Hematopoietic multipotent progenitor cell treated with erythropoietin and hydrocortisone succinate and interleukin-3 and kit ligand, for 6 days (in vitro differentiated cells): ENCODE measurements at places on chromosomes 11 and 22.

DNA sequence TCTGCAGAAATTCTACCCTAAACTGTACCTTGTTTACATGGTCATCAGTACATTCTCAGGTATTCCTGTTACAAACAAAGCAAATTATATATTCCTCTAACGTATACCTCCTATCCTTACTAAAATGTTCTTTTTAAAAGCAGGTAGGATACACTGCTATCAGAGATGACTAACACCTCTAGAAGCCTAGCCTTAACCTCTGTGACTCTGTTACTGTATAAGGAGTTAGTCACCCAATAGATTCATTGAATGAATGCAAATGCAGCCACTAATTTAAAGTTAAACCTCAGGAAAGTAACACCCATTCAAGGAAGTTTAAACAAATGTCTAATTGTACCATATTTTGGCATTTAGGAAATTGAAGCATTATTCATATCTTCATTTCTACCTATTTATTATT lies 82.2 kb downstream of the FCHSD2 start:
- no peak for DNase-seq

GRCh38 chr22:38921120-38921519 lies 36.3 kb upstream of the APOBEC3A start:
- no peak for DNase-seq

- no peak for DNase-seq
These were observed 16.5 kb downstream of the PSMD13 start for GRCh38 chr11:253160-253885.

GRCh38 chr22:19495562-19496323 lies 16.0 kb downstream of the CDC45 start:
- DNase-seq, result peak; percentile 20

GRCh38 chr11:101049123-101049522 lies 80.5 kb downstream of the PGR start:
- DNase-seq, result no peak

DNA sequence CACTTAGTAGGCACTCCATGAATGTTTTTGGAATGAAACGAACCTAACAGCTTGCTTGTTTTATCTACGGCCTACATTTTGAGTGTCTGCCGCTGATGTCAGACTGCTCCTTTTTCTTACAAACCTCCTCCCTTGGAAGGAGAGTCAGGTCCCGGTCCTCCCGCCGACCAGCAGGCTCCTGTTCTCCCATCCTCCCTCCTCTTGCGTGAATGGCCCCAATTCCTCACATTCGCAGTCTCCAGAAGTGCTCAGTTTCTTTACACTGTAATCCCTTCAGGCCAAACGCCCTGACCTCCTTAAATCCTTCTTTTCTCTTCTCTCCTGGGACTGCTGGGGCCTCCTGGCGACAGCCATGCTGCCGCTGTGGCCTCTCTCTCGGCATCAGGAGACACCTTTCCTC lies 82.6 kb upstream of the CSNK2A3 start:
- DNase-seq, result no peak

DNA sequence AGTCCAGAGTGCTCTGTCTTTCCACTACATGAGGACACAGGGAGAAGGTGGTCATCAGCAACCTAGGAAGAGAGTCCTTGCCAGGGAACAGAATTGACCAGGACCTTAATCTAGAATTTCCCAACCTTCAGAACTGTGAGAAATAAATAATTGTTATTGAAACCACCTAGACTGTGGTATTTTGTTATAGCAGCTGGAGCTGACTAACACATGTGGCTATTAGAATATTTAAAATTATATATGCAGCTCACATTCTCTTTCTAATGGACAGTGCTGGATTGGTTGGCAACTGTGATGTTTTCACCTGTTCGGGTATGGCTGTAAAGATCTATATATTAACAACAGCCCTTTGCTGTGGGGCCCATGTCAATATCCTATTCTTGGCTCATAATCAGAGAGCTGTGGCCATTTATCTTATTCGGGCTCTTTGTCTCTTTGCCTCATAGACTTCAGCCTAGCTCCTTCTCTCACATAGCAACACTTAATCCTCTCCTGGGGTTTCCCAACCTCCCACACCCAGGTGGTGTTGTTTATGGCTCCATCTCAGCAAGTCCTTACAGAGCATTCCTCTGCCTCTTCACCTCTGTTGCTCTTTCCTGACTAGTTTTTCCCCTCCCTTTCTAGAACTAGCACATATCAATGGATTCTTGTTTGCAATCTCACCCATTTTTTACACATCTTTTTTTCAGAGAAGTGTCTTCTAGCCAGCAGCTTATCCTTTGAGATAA lies 46.4 kb upstream of the AMOTL1 start:
- DNase-seq, result no peak

DNA sequence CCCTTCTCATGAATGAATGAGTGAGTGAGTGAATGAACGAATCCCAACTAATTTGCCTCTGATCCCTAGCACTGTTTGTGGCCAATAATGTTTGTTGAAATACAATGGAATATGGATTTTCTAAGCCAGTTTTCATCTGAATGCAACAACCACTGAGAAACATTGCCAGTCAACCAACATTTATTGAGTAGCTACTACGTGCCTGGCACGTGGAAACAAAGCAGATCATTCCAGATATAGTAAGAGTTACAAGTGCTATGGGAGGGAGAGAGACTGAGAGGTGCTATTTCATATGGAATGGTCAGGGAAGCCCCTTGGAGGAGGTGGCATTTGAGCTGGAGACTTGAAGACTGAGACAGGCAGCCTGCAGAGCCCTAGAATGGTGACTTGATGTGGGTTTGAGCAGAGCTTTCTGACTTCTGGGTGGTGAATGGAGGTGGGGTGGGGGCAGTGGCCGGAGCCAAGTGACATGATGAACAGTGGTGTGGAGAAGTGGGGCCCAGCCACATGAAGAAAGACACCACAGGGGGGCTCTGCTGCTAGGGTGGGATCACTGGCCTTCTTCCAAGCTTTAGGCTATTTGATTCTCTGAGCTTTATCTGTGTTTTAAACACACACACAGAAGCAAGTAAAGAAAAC lies 35.1 kb upstream of the SMTN start:
- no peak for DNase-seq

DNA sequence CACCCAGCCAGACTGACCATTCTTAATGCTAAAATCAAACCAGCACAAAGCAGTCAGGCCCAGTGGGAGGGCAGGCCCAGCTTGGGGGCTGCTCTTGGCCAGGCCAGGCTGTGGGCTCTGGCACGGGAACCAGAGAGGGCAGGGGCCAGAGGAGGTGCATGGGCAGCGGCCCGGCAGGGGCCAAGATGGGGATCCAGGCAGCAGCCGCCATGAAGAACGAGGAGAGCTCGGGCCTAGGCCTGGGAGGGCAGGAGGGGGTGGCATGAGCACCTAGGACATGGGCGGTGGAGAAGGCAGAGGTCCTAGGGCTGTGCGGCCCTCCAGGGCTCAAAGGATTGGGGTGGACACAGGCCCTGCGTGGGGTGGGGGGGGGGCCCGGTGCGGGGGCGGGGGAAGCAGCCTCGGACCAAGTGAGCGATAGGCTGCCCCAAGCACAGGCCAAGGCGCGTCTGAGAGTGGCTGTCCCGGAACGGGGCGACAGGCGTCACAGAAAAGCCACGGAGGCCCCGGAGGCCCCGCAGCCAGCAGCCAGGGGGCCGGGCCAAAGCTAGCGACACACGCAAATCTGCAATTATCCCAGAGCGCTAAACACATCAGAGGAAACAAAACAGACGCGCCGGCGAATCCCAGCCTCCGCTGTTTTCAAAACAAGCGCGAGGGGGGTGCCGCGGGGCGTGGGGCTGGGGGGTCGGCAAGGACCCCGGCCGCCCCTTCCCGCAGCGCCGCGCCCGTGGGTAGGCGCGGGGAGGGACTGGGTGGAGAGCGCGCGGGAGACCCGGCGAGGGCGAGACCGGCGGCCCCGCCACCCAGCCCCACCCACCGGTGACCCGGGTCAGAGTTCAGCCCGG lies 8.3 kb downstream of the PLXNB2 start:
- peak; percentile 28 for DNase-seq

- DNase-seq, result no peak
These were observed 15.8 kb upstream of the SYN3 start for GRCh38 chr22:33073989-33074418.

DNA sequence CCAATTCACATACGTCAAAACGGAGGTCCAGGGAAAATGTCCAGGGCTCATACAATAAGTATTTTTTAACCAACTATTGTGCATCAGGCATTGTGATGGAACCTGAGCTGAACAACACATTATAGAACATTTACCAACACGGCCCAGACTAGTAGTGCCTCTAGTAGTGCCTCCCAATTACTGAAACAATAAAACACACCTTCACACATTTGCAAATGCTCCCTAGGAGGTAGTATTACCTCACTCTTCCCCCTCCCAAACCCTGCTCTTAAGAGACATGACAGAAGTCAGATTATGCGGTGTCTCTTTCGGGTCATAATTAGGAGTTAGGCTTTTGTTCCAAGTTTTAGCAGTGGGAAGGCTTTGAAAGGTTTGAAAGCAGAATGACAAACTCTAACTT lies 61.1 kb downstream of the PAK1 start:
- DNase-seq, result no peak

DNA sequence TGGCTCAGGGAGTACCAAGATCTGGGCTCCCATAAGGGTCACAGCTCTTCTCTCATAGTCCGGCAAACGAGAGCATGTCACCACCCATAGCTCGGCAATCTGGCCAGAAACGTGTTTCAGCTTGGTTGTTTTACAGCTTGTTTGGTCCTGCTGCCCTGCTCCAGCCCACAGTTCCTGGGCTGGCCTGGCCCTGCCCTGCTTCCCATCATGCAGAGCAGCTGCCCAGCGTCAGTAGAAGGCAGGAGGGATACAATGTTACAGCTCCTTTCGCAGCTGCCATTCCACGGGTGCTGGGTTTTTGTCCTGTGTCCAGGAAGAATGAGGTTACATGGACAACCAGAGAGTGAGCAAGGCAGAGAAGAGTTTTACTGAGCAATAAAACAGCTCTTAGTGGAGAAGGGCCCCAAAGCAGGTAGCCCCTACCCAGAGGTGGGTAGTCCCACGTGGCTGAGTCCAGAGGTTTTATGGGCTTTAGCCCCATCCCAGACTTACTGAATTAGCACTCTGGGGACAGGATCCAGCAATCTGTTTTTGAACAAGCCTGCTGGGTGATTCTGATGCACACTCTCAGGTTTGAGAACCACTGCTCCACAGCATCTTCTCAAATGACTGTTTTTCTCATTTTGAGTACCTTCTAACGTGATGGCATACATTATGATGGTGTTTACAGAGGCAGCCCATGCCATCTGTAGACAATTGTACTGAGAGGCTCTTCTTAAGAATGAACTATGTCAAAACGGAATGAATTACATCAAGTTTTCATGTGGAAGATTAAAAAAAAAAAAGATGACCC lies 5.8 kb upstream of the MS4A18 start:
- DNase-seq, result no peak

DNA sequence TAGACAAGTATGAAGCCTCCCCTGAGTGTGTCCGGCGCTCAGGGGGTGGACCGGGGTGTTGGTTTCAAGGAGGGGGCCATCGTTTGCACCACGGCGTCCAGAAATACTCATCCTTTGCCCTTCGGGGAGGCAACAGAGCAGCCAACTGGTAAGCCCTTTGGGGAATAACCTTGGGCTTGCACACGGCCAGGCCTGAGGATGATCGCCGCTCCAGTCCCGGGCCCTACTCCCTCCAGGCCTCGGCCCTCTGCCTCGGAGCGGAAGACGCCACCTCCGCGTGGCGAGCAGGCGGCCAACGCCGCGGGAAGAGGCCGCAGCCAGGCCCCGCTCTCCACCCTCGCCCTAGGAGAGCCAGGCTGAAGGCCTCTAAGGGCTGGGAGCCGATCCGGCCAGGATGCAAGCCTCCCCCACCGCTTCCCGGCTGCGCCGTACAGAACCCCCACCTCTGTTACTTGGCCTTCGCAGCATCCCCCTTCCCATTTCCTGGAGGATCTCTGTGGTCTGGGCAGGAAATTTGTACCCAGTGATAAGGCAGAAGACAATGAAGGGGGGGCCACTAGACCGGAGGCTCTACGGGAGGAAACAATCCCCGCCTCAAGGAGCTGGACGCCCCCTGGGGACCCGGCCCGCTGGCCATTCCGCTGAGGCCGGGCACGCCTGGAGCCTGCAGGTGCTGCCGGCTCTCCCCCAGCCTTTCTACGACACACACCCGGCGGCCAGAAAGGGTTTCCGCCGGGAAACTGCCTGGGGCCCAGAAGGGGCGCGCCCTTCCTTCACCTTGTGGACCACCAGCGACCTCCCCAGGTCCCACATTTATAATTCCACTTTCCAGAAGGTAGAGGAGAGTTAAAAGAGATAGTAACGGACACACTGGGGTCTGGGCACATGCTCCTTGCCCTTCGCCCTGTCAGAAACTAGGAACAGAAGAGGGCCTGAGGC lies 2.6 kb downstream of the ESAM start:
- no peak for DNase-seq

GRCh38 chr11:15128621-15129020 lies 13.9 kb downstream of the INSC start:
- no peak for DNase-seq

- no peak for DNase-seq
These were observed 137.1 kb downstream of the ARHGAP42 start for GRCh38 chr11:100824041-100824809.

GRCh38 chr22:25621986-25622385 lies 57.5 kb downstream of the GRK3 start:
- DNase-seq, result no peak

GRCh38 chr11:81963018-81963417 lies 770.6 kb downstream of the FAM181B start:
- peak; percentile 50 for DNase-seq

DNA sequence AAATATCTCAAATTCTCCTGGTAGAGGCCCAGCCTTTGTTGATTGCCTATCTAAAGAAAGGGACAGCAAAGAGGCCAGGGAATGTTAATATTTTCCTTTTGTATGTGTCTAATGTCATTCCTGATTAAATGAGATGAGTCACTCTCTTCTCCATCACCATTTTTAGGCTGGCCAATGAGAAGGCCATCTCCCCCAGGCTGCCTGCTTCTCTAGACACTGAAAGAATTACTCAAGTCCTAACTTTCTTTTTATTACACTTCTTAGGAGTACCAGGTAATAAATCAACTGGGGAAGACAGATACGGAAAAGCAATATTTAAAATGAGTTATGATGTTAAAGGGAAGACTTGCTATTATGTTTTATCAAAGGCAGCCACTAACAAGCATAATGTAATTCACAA lies 259.2 kb upstream of the SORL1-AS1 start:
- no peak for DNase-seq

DNA sequence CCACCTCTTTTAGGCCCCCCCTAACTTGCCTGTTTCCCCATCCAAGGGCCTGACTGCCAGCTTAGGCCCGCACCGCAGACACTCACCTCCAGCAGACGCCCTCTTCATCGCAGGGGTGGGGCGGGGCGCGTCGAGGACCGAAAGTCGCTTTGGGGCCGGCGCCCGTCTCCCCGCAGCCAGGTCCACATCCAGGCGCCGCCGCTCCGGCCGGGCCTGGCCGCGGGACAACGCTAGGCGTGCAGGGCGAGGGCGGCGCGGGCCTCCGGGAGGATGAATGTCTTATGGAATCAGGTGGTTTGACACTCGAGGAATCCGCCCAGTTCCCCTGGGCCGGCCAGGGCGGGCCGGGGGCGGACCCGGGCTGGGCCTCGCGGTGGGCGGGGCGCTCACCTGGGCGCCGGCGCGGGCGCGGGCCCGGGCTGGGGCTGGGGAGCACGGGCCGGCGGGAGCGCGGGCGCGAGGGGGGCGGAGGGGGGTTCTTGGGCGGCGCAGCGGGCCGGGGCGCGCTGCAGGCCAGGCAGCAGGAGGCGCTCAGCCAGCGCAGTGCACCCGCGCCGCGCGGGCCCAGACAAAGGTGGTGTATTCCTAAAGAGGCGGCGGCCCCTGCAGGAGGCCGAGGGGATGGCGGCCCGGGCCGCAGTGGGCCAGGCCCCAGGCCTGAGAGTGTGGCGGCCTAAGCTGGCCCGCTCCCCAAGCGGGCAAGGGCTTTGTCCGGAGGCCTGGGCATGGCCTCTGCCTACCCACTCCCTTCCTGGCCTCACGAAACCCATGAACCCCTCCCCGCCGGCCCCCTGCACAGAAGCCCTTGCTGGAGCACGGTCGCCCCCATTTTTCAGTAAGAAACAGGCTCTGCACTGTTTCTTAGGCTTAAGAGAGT lies 177.6 kb downstream of the IGLL1 start:
- peak; percentile 86 for DNase-seq
